Subcutaneous adipose tissue (tissue), 4 donors: ENCODE measurements at places on chromosomes 11 and 22. TPM values are rescaled to one million over a fixed set of nuclear protein-coding genes. Genes with fewer than 3 reads are reported as not detected.

Gene OR5D13
- total RNA-seq: not detected

Gene FOLR2
- total RNA-seq: 139 TPM

Gene TYMP
- 28.9 TPM for total RNA-seq

Gene SLC5A4
- total RNA-seq: 3.4 TPM

Gene THY1
- total RNA-seq: 39.4 TPM

Gene FIBP
- total RNA-seq: 56.6 TPM

Gene PIH1D2
- 4.1 TPM for total RNA-seq

Gene CUL5
- 33.3 TPM for total RNA-seq

Gene POU2AF2
- total RNA-seq: not detected

Gene KBTBD3
- 6.8 TPM for total RNA-seq

Gene TMEM86A
- 16.1 TPM for total RNA-seq

Gene ART5
- total RNA-seq: not detected

Gene SPDYC
- total RNA-seq: not detected

Gene KCNJ5
- total RNA-seq: 1.9 TPM

Gene DRD4
- total RNA-seq: not detected

Gene EEF1G
- 1,275 TPM for total RNA-seq

Gene OR5A1
- not detected for total RNA-seq

Gene PAX6
- total RNA-seq: not detected

Gene GGT5
- total RNA-seq: 60.7 TPM

Gene OR4P4
- not detected for total RNA-seq

Gene ALDH3B1
- total RNA-seq: 19.2 TPM

Gene OR5P2
- total RNA-seq: not detected

Gene PSMD13
- total RNA-seq: 118 TPM

Gene HBB
- 687 TPM for total RNA-seq

Gene SMTNL1
- not detected for total RNA-seq

Gene ANO9
- total RNA-seq: 0.44 TPM

Gene CDC42BPG
- 0.22 TPM for total RNA-seq

Gene SULT4A1
- not detected for total RNA-seq

Gene PRR33
- total RNA-seq: not detected

Gene LARGE2
- total RNA-seq: not detected

Gene FXYD2
- total RNA-seq: 1.9 TPM

Gene UNC93B1
- total RNA-seq: 55.3 TPM

Gene UBQLN3
- total RNA-seq: 0.57 TPM

Gene PSMC3
- total RNA-seq: 156 TPM

Gene PHOX2A
- not detected for total RNA-seq

Gene OR4A16
- total RNA-seq: not detected

Gene TRPM5
- not detected for total RNA-seq

Gene GAL
- total RNA-seq: not detected

Gene MS4A4E
- 4.7 TPM for total RNA-seq

Gene TRIM48
- not detected for total RNA-seq

Gene GDPD4
- not detected for total RNA-seq

Gene AKIP1
- total RNA-seq: 19.2 TPM

Gene SAC3D1
- 6.3 TPM for total RNA-seq

Gene FOXR1
- total RNA-seq: not detected

Gene ATL3
- 172 TPM for total RNA-seq

Gene ART1
- total RNA-seq: not detected
